NCI-H2081 treated with DMSO at 0.1 percent for 48 hours (cell line): ENCODE measurements at places on chromosomes 16 and 17.

DNA sequence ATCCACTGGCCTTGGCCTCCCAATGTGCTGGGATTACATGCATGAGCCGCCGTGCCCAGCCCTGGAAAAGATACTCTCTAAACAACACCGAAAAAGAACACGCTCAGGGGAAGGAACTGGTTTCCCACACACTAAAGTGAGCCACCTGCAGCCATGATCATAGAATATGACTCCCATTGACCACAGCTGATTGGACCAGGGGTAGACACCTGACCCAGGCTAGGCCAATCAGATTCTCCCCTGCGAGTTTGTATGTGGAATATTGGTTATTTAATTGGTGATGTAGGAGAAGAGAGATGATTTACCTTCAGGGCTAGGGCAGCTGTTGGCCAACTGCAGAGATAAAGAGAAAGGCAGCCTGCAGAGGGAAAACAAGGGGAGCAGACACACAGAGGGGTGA, 9.0 kb upstream of the GGA2 start:
- DNase-seq = no peak

DNA sequence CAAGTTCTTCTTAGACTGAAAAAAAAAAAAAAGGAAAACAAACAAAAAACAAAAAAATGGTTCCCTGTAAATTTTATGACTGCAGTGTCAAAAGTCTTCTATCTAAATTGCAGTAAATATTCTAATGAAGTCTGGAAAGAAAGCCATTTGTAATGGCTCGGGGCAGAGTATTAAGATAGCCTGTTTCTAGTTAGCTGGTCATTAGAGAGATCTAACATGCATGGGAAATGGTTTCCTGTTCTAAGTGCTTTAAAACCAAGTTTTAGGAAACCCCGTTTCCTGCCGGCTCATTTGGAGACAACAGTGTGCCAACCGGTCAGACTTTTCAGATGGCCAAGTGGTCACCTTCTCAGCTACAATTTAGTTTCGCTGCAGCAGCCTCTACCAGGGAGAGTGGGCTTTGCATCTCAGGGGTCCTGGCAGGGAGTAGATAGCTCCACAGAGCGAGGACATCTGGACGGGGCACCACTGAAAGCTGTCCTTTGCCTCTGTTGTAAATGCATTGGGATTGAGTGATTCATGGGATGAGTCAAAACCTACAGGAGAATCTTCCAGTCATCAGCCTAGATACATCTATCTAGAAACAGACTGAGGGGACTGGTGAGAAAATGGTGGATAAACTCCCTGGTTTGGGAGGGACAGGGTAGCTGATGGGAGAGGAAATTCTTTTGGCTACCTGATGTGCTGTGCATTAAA, 473.2 kb upstream of the SALL1 start:
- DNase-seq = no peak

GRCh38 chr16:11429123-11429522, 83.9 kb downstream of the RMI2 start:
- DNase-seq = no peak

DNA sequence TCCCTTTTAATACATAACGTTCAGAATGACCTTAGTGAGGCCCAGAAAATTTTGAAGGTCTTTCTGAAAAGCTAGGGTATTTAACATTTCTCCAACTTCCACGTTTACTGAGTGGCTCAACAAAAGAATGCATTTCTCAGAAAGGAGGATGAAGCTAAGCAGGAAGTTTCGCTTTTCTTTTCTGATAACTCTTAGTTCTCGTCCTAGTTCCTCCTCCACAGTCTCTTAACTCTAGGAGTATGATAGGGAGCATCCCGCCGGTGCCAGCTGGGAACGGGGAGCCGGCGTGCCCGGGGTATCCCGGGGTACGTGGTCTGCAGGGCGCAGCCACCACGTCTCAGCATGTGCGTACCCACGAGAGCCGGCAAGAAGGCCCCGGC, 363 bp downstream of the KARS1 start:
- DNase-seq = no peak

GRCh38 chr16:85625053-85625452, 11.9 kb downstream of the GSE1 start:
- DNase-seq = no peak

DNA sequence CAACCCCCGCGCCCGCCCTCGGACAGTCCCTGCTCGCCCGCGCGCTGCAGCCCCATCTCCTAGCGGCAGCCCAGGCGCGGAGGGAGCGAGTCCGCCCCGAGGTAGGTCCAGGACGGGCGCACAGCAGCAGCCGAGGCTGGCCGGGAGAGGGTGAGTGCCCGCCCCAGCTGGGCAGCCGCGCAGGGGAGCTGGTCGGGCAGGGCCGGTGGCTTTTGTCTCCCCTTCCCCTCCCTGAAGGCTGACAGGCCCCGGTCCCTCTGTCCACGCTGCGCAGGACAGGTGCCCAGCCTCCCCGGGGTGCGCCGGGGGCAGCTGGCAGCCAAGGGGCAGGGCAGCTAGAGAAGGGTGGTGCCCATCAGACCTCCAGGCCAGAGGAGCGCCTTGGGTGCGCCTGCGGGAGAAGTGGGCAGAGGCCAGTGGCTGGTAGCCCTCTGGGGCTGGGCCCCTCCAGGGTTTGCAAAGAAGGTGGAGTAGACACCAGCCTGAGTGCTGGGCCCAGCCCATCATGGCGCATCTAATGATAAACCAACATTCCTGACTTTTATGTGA, 278 bp downstream of the ITGB4 start:
- no peak for DNase-seq

DNA sequence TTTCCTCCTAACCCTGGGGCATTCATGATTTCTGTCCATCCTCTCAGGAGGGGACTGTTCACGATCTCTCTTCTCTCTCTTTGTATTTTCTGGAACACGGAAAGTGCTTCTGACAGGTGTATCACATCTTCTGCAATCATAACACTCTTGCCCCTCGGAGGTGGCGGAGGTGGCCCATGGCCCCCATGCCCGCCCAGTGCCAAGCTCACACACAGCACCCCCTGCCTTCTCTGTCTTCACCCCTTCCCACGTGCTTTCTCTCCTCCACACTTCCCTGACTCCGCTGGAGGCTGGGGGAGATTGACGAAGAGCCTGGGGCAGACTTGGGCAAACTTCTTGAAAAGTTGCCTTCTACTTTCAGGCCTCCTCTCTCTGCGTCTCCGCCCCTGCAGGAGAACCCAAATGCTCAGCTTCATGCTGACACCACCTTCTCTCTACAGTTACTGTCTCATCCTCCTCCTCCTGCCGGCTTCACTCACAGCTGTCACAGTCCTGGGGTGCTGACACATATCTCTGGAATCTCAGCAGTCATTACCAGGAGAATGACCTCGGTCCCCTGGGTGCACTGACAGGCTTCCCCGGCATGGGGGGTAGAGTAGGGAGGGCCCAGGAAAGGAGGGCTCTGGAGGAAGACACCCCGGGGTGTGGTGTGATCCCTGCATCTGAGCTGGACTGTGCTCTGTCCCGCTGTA, 127.1 kb downstream of the ENGASE start:
- DNase-seq = no peak

- no peak for DNase-seq
Observed at GRCh38 chr16:85054948-85055492, 27.4 kb downstream of the KIAA0513 start.

- no peak for DNase-seq
Observed at GRCh38 chr16:3101841-3102470, 2.9 kb upstream of the ZSCAN10 start.

DNA sequence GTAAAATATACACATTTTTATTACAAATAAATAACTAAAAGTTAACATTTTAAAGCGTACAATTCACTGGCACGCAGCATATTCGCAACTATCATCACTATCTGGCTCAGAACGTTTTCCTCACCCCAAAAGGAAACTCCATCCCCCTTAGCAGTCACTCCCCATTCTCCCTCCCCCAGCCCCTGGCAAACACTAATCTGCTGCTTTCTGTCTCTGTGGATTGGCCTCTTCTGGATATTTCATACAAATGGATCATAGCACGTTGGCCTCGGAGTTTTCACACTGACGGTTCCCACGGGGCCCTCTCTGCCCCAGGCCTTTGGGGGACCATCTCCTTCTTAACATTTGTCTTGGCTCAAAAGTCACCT, 64.6 kb downstream of the RTN4RL1 start:
- DNase-seq = no peak
